Activated CD4-positive, alpha-beta T cell treated with anti-CD3 and anti-CD28 coated beads, Interleukin-2, amount 10 ng/mL, durations not matched to agents 7 days and 5 days (primary cell): ENCODE measurements at places on chromosomes 6 and 20.

- DNase-seq, result no peak
Measured at GRCh38 chr6:16419636-16420336, 181.4 kb downstream of the GMPR start.

- no peak for DNase-seq
Measured at GRCh38 chr6:47420394-47421371, 56.9 kb upstream of the CD2AP start.

GRCh38 chr6:6629402-6629801 lies 40.9 kb downstream of the LY86 start:
- no peak for DNase-seq

- DNase-seq, result no peak
Measured at GRCh38 chr6:83310046-83310445, 116.9 kb downstream of the RWDD2A start.

DNA sequence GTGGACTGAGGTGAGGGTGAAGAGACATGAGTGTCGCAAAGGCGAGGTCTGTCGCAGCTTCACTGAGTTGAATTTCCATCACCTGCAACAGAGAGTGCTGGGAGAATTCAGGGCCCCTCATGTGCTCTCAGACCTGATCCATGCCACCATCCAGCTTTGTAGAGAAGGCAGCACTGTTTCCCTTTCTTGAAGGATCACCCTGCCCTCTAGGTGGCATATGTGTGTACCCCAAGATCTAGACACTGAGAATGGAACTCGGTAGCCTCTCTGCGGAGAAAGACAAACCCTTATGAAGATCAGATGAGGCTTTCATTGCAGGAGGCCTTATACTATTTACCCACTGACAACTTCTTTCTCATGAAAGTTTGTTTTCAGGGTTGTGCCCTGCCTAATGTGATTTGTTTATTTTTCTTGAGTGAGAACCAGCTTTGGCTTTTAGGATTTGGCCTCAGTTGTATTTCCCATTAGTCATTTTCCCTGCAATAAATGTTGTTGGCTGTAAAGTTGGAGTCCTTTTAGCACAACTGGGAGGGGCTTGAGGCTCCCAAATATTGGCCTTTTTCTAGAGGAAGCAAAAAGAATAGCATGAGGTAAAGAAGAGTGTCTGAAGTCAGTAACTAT lies 811.3 kb downstream of the DHX35 start:
- no peak for DNase-seq

DNA sequence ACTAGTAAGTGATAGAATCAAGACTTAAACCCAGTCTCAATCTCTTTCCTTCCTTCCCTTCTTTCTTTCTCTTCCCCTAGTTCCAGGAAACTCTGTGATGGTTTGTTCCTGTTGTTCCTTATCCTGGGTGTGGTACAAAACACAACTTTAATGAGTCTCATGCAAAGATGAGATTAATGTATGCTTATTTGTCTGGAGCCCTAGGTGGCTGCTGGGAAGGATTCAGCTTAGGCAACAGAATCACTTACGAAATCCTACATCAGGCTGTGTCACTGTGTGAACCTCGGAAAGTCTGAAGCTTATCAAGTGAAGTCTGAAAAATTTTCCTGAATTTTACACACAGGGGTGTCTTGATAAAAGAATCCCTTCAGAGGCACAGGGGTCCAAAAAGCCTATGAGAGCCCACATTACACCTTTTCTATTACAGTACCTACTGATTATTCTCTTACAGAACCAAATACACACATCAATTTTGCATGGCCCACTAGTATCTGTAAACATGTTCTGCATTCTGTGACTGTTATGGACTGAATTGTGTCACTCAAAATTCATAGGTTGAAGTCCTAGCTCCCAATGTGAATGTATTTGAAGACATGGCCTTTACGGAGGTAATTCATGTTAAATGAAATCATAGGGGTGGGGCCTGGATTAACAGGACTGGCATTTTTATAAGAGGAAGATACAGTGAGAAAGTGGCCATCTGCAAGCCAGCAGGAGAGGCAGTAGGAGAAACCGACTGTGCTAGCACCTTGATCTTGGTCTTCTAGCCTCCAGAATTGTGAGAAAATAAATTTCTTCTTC lies 144.7 kb downstream of the MYB start:
- DNase-seq, result no peak

DNA sequence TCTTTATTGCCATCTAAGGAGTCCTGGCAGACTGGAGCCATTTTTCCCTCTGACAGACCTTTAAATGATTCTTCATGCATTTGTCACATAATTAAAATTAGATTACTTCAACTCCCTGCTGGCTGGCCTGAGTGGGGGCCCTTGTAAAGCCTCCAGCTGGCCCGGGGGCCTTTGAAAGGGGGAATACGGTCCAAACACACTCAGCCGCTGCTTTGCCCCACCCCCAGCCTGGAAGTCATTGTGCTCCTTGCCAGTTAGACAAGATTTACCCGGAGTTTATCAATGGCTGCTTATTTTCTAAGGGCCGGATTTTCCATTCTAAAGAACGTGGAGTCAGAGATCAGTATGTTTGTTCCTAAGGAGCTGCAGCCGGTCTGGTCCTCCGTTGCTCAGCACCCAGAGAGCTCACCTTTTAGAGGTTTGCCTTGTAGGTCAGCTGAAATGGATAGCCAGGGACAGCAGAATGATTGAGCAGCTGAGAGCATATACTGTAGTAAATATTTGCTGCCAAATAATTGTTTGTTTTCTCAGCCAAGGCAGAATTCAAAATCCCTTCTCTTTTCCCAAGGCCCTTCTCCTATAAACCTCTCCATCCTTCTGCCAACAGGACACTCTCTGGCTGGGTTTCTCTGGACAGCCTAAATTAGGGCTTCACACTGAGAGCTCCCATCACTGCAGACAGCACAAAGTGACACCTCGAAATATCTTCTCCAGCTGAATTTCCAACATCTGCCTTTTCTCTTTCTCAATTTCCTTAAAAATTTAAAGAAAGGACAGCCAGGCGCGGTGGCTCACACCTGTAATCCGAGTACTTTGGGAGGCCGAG lies 68.4 kb upstream of the RBM24 start:
- no peak for DNase-seq
